BE2C (cell line): ENCODE measurements at places on chromosomes 1 and 21.

DNA sequence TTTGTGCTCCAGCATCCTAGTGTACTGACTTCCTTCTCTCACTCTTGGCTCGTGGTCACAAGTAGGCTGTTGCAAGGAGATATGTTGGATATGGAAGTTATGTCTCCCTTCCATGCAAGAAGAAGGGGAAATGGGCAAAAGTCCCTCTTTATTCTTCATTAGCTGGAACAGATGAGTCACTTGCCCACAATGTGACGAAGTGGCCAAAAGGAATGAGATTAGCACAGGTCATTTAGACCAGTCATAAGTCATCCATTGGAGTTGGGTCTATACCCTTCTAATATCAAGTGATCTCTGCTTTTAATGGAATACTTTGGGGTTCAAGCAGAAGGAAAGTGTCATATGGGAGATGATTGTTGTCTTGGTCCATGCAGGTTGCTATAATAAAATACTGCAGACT is 91.2 kb upstream of the NGF start:
- no peak for DNase-seq

DNA sequence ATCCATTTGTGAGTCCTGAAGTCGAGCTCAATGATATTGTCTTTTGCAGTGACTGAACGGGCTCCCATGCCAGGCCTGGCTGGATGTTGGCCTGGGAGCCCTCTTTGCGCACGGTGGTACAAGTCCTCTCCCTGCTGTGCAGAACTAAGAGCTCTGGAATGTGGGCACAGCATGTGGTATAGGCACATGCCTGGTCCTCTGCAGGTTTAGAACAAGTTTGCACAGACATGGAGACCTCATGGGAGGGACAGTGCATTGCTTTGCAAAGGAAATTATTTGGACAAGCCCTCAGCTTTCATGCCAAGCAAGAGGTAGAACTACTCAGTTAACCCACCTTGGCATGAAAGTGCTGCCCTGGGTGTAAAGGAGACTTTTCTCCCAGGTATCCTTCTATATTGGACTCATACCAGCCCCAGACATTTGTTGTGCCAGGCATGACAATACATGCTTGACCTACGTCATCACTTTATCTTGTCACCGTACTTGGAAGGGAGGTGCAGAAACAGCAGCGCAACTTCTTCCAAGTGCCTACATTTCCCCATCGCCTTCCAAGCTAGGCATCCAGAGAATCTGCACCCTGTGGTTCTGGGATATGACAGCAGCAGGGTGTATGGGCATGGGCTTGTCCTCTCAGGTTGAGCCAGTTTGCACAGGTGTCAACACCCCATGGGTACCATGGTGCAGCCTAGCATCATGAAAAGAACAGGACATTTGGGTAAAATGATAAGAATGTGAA is 37.6 kb upstream of the MRPS6 start:
- DNase-seq: no peak

GRCh38 chr1:22976461-22977243 is 4.0 kb upstream of the LACTBL1 start:
- peak; percentile 71 for DNase-seq

- DNase-seq: no peak
Measured at GRCh38 chr1:30976143-30976542, 67.6 kb upstream of the SDC3 start.

GRCh38 chr1:107139833-107140702 is 771 bp upstream of the NTNG1 start:
- DNase-seq: peak; percentile 34
